Upper lobe of right lung (tissue), 1 donor: ENCODE measurements at places on chromosomes 2 and 18. TPM values are rescaled to one million over a fixed set of nuclear protein-coding genes. Genes with fewer than 3 reads are reported as not detected.
A peak's percentile ranks its signal among the peaks of the same experiment; 100 is the strongest.

Gene DYNC1I2
- total RNA-seq: 89.1 TPM

Gene FAP
- total RNA-seq: 5.4 TPM

Gene M1AP
- 1.4 TPM for total RNA-seq

- H3K4me1 ChIP-seq: no peaks in the 10 kb centered on the region
- H3K27me3 ChIP-seq: no peaks in the 10 kb centered on the region
- no peaks in the 10 kb centered on the region for H3K36me3 ChIP-seq
- no peak for DNase-seq
- no peak overlapping the region for H3K4me3 ChIP-seq
Observed at GRCh38 chr2:198056836-198057235, 252.4 kb downstream of the PLCL1 start.

GRCh38 chr2:232449964-232450363 lies 6.0 kb upstream of the ALPI start:
- H3K4me1 ChIP-seq: no peaks in the 10 kb centered on the region
- H3K27me3 ChIP-seq: no peaks in the 10 kb centered on the region
- H3K27ac ChIP-seq: no peak overlapping the region
- no peaks in the 10 kb centered on the region for H3K36me3 ChIP-seq

GRCh38 chr18:23867006-23867405 lies 147.5 kb upstream of the TTC39C start:
- H3K36me3 ChIP-seq: no peaks in the 10 kb centered on the region
- no peak overlapping the region for H3K4me3 ChIP-seq
- H3K27ac ChIP-seq: no peak overlapping the region
- no peaks in the 10 kb centered on the region for H3K27me3 ChIP-seq
- peaks cover 3% of the 10 kb centered on the region for H3K4me1 ChIP-seq

DNA sequence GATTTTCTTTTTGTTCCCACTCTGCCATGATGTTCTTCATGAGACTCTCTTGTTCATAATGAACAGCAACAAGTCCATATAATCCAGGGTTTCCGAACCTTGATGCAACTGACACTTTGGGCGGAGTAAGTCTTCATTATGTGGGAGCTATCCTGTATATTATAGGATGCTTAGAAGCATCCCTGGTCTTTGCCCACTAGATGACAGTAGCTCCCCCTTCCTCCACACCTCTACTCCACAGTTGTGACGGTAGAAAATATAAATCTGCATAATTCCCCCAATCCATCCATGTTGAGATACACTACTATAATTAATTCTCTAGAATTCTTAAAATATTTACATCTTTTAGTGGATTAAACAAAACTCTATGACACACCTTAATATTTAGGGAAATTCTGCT lies 482.2 kb upstream of the CELF4 start:
- DNase-seq: no peak
- H3K27me3 ChIP-seq: no peaks in the 10 kb centered on the region
- no peaks in the 10 kb centered on the region for H3K4me1 ChIP-seq
- H3K27ac ChIP-seq: no peak overlapping the region

DNA sequence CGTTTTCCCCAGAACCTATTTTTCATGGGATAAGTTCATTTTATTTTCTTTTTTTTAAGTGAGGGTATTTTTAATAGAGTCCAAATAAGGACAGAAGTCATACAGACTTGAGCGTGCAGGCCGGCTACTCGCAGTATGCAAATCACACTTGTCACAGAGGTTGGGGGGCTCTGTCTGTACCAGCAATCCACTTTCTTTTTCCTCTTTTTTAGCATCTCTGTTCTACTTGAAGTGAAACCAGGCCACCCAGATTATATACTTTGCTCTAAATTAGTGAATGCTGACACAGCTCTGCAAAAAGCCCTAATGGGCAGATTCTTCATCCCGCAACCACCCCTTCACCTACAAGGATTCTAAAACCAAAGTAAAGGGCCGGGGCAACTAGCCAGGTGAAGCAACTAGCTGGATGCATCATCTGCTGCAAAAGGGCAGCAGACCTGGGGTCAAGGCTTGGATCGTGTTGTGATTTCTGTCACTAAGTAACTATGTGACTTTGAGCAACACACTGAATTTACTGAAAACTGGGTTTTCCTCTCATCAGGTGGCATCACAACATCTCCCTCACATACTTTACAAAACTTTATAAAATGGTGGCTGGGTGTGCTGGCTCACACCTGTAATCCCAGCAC lies 18.4 kb downstream of the KDSR start:
- H3K4me3 ChIP-seq: no peak overlapping the region
- H3K4me1 ChIP-seq: no peaks in the 10 kb centered on the region
- DNase-seq: no peak
- H3K27me3 ChIP-seq: no peaks in the 10 kb centered on the region
- peaks cover 80% of the 10 kb centered on the region for H3K36me3 ChIP-seq

DNA sequence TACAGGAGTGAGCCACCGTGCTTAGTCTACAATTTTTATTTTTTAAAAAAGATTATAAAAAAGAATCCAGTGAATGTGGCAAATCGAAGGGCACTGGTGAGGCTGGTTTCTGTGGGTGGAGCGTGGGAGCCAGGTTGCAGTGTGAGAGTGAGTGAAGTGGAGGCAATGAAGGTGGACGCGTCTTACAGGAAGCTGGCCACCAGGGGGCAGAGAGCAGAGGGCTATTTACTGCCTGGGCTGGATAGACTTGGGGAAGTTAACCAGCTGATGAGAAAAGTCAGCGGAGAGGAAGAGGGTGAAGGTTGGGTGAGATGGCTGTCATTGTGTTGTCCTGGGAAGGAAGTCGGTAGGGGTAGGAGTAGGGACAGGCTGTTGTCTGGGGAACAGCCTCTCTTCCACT lies 6.8 kb downstream of the SCTR start:
- H3K36me3 ChIP-seq: peaks cover 3% of the 10 kb centered on the region
- DNase-seq: peak; percentile 88
- H3K27me3 ChIP-seq: peaks cover 5% of the 10 kb centered on the region

DNA sequence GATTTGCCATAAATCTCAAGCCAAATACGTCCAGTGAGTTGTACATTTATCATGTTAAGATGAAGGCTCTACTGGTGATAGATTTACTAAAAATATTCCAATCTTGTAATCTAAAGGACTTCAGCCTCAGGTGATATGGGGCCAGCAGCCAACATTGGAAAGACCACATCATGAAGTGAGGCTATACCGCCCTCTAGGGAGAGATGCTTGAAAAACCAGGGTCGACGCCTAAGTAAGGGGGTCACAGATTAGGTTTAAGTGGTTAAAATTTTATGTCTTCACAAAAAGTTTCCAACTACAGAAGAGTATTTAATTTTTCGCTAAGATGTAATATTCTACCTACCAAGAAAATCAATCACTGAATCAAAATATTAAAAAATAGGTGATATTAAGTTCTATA lies 33.3 kb downstream of the DOCK10 start:
- H3K27me3 ChIP-seq: no peaks in the 10 kb centered on the region
- H3K36me3 ChIP-seq: no peaks in the 10 kb centered on the region
- DNase-seq: no peak
- peaks cover 4% of the 10 kb centered on the region for H3K4me1 ChIP-seq

DNA sequence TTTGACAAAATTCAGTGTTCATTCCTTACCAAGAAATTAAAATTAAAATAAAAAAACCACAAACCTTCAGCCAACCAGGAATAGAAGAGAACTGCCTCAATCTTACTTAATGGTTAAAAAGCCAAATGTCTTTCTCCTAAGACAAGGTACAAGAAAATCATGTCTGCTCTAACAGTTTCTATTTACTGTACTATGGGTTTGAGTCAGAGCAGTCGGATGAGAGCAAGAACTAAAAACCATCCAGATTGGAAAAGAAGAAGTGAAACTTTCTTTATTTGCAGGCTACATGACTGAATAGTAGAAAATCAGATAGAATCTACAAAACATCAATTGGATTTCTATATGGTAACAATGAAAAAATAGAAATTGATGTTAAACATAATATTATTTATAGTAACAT lies 555.5 kb upstream of the TNP1 start:
- H3K4me1 ChIP-seq: peaks cover 9% of the 10 kb centered on the region
- no peak overlapping the region for H3K4me3 ChIP-seq
- DNase-seq: no peak

GRCh38 chr2:154336201-154336600 lies 362.3 kb upstream of the KCNJ3 start:
- H3K4me3 ChIP-seq: no peak overlapping the region
- no peaks in the 10 kb centered on the region for H3K4me1 ChIP-seq
- H3K27me3 ChIP-seq: no peaks in the 10 kb centered on the region
- H3K27ac ChIP-seq: no peak overlapping the region

DNA sequence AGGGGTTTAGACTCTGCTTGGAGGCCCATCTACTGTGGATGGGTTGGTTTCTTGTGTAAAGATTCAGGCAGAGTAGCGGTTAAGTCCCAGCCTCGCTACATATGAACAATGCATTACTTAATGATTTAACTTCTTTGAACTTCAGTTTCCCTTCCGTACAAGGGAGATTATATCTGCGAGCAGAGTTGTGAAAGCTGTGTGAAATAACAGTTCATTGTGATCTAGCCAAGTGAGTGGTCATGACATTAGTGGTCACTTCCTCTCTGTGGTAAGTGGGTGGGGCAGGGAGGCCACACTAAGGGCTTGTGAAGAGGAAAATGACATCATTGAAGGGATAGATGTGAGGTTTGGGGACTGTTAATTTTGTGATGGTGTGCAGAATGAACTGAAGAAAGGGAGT lies 14.1 kb upstream of the MEX3C start:
- H3K4me1 ChIP-seq: peaks cover 6% of the 10 kb centered on the region
- no peak overlapping the region for H3K4me3 ChIP-seq
- no peak overlapping the region for H3K27ac ChIP-seq
- H3K27me3 ChIP-seq: no peaks in the 10 kb centered on the region
- DNase-seq: no peak
